IMR-90 (cell line): ENCODE measurements at places on chromosomes 3 and 15. TPM values are rescaled to one million over a fixed set of nuclear protein-coding genes. Genes with fewer than 3 reads are reported as not detected.

ZCWPW2 gene
- total RNA-seq = 0.18 and 0.56 TPM in 2 replicates

DPPA2 gene
- not detected in 2 replicates for total RNA-seq

PYDC2 gene
- not detected in 2 replicates for total RNA-seq

ANAPC13 gene
- 43.4 and 82.8 TPM in 2 replicates for total RNA-seq

DNA sequence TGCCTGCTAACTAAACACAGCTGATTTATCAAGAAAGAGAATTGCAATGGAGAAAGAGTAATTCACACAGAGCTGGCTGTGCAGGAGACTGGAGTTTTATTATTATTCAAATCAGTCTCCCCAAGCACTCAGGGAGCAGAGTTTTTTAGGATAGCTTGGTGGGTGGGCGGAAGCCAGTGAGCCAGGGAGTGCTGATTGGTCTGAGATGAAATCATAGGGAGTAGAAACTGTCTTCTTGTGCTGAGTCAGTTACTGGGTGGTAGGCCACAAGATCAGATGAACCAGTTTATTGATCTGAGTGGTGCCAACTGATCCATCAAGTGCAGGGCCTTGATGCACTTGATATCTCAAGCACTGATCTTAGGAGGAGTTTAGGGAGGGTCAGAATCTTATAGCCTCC is 891.9 kb upstream of the CADM2 start:
- DNase-seq = no peak

GRCh38 chr3:38117163-38117716 is 19.7 kb downstream of the ACAA1 start:
- DNase-seq = no peak

- DNase-seq = peak; percentile 96
Observed at GRCh38 chr3:30227571-30228301, 378.7 kb upstream of the TGFBR2 start.

- no peak for DNase-seq
Observed at GRCh38 chr3:49273825-49274532, 3.1 kb downstream of the C3orf62 start.
